ENCODE measurements at places on chromosomes 3 and 15.

GRCh38 chr3:124620600-124621063 lies 109.6 kb upstream of the UMPS start:
- DNase-seq = no peak

DNA sequence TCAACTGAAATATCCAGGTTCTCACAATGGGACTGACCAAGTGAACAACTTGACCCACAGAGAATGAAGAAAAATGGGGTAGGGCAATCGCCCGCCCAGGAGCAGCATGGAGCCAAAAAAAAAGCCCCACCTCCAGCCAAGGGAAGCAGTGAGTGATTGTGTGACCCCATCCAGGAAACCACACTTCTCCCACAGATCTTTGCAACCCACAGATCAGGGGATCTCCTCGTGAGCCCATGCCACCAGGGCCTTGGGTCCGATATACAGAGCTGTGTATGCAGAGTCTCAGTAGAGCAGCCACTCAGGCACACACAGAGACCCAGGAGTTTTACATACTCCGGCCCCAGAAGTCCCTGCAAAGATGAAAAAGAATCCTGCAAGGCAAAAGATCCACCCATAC lies 35.7 kb downstream of the PYGO1 start:
- DNase-seq = no peak

DNA sequence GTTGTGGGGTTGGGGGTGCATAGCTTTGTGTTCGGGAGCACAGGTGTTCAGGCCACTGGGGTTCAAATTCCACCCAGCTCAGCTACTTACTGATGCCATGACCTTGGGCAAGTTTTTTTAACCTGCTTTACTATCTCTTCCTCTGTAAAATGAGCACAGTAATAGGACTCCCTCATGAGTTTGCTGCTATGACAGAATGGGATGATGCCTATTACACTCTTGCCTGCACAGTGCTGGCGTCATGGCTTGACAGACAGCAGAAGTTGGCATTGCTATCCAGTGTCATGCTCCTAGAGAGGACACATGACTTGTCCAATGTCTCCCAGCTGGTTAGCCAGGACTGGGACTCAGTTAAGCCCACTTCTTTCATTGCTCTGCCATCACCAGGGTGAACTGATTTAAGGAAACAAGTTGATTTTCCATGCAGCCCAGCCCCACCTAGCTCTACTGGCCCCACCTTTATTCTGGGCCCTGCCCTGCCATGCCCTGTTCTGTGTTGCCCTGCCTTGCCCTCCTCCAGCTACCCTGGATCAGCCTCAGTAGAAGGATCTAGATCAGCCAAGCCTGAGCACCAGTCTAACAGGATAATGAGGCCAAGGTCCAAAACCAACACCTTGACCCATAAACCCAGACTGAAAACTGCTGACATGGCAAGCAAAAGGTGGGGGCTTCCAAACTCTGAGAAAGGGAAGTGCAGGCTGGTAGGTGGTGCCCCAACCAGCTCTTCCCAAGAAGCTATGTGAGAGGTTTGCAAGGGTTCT lies 155.8 kb upstream of the ATP11B start:
- DNase-seq = no peak

DNA sequence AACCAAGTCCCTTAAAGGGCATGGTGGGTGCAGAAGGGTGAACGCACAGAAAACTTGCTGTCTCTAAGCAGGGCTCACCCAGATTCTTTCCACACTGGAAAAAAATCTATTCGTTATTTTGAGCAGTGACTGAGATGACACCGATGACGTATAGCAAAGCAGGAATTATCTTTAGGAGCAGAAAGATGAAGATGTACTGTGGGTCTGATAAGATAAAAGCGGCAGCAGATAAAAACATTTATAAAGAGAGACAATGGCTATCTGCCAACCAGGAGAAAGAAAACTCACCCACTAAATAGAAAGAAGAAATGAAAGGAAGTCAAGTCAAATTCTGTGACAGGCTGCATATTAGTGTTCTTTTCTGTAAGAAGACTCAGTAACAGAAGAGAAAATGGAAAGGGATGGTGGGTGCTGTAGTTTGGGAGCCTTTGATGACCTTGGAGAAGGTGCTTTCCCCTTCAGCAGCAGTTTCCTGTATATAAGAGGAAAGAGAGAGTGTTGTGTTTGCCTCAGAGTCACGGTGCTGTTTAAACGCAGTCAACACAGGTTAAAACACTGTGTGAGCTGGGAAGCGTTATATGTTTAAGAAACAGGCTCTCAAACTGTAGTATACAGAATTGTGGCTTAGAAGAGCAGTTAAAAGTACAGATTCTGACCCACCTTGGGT lies 111.6 kb downstream of the AQP9 start:
- DNase-seq = no peak

- no peak for DNase-seq
Observed at GRCh38 chr3:129323651-129324294, 45.1 kb downstream of the HMCES start.

DNA sequence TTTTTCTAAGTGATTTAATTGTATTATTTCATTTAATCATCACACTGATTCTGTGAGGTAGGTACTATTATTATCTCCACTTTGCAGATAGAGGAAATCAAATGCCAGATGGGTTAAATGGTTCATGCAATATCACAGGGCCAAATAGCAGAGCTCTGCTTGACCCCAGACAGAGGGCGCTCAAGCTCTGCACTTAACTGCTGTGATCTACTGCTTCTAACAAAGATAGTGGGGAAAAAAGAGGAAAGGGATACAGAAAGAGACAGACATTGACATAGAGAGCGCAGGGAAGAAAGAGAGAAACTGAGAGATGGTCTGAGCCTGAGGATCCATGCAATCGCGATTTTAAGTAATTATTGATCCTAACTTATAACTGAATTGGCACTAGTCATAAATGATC lies 279.1 kb upstream of the THRB start:
- DNase-seq = no peak

GRCh38 chr3:137020315-137020714 lies 62.5 kb downstream of the IL20RB start:
- no peak for DNase-seq

- DNase-seq = no peak
Observed at GRCh38 chr3:10557781-10558373, 52.5 kb upstream of the ATP2B2 start.

- no peak for DNase-seq
Observed at GRCh38 chr15:70098461-70099166, 897 bp upstream of the TLE3 start.

DNA sequence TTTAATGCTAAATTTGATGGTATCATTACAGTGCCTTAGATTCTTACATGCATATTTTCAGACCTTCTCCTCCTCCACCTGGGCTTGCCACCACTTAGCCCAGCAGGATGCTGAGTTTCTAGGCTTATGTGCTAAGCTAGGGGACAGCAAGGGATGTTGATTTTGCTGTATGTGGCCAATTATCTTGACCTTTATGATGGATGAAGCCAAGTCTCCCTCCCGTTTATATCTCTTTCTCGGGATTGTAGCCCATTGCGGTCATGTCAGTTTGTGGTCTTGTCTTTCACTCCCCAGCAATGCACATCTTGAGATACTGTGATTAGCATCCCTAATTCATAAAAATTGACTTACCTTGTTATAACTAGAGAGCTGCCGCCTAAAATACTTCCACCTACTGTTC lies 278.7 kb upstream of the SOX2 start:
- no peak for DNase-seq

GRCh38 chr15:91445695-91446228 lies 345.7 kb downstream of the SV2B start:
- DNase-seq = no peak

GRCh38 chr3:9932843-9933560 lies 632 bp upstream of the CRELD1 start:
- DNase-seq = peak; percentile 40

GRCh38 chr3:150255413-150255812 lies 152.7 kb upstream of the TSC22D2 start:
- DNase-seq = no peak

DNA sequence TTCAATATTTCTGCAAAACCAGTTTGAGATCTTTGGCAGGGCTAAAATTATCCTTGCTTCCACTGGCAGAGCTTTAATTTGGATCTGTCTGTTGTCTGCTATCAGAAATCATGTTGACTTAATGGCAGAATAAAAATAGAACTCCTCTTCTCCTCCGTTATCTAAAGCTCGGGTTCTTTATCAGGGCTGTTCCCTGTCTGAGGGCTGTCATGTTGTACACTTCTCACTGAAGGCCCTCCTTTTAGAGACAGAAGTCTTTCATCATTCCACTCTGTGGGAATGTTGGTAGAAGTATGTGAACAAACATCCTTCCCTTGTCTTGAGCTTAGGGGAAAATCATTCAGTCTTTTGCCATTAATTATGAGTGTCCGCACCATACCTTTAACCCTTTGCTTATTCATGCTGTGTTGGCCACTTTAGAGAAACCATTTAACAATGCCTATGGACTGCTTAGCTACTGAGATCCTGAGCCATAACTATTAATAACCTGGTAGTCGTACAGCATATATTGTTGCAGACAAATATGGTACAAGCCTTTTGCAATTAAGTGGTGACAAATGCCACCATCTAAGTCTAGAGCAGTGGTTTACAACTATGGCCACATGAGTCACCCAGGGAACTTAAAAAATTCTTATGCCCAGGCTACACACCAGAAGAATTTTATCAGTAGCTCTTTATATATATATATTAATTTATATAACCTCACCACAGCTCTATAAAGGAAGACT lies 226.0 kb upstream of the TPM1 start:
- DNase-seq = no peak

GRCh38 chr3:11716573-11717290 lies 73.0 kb upstream of the VGLL4 start:
- DNase-seq = no peak

- DNase-seq = no peak
Observed at GRCh38 chr3:85939074-85939482, 980.3 kb downstream of the CADM2 start.

DNA sequence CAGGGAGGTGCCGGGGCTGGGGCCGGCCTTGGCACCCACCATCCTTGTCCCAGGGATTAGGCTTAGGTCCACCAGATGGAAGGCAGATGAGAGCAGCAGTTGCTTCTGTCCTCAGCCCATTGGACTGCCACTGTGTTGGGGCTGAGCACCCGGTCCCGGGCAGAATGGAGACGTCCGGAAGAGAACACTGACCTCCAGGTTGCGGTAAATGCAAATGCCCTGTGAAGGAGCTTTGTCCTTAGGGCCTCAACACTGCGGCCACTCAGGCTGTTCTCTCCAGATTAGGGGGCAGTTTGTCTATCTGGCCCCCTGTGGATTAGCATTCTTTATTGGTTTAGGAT lies at the start of gene SERINC4:
Gene SERINC4 (minus strand): TSS at position 276 of the 341 bp plus-strand sequence. CDS start 234 bp downstream, at position 42.
- DNase-seq = no peak

GRCh38 chr3:8607234-8608040 lies 37.2 kb downstream of the SSUH2 start:
- DNase-seq = no peak

- DNase-seq = no peak
Observed at GRCh38 chr15:58585693-58586443, 154.1 kb downstream of the LIPC start.

- DNase-seq = no peak
Observed at GRCh38 chr15:48149858-48150257, 28.2 kb downstream of the MYEF2 start.

DNA sequence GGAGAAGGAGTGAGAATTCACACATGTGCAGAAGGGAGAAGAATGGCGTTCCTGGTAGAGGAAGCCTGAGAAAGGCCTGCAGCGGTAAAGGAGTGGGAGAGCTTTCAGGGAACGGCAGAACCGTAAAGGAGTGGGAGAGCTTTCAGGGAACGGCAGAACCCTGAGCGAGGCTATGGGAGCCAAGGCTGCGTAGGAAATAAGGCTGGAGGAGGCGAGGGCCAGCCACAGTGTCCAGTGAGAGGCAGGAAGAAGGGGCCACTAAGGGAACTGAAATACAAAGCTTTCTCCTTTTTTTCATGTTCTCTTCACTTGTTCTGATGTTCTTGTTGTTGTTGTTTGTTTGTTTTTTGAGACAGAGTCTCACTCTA lies 41.6 kb downstream of the GOLGA6L10 start:
- no peak for DNase-seq

DNA sequence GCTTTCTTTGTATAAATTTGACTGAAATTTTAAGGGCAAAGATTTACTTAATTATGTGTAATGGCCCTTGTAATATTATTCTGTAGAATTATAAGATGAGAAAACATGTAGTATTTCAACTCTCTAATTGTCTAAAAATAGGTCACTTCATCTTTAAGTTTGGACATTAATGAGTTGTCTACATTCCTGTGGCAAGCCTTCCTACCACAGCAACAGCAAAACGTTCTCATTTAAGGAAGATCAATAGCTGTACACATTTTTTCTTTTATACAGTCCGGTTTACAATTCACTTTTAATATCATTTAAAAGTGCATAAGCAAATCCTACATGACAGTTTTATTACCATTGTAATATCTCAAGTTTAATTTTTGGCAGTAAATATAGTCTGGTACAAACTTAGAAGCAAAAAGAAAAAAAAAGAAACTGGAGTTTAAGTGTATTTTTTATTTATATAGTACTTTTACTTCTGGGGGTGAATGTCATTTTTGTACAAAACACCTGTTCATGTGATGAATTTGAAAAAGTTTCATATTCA lies 501.8 kb downstream of the ZPLD1 start:
- no peak for DNase-seq

- no peak for DNase-seq
Observed at GRCh38 chr15:76310475-76311099, 682 bp downstream of the ETFA start.

- no peak for DNase-seq
Observed at GRCh38 chr3:44242721-44243120, 1.0 kb downstream of the TOPAZ1 start.

GRCh38 chr3:72461787-72462186 lies 386.5 kb downstream of the SHQ1 start:
- DNase-seq = no peak

DNA sequence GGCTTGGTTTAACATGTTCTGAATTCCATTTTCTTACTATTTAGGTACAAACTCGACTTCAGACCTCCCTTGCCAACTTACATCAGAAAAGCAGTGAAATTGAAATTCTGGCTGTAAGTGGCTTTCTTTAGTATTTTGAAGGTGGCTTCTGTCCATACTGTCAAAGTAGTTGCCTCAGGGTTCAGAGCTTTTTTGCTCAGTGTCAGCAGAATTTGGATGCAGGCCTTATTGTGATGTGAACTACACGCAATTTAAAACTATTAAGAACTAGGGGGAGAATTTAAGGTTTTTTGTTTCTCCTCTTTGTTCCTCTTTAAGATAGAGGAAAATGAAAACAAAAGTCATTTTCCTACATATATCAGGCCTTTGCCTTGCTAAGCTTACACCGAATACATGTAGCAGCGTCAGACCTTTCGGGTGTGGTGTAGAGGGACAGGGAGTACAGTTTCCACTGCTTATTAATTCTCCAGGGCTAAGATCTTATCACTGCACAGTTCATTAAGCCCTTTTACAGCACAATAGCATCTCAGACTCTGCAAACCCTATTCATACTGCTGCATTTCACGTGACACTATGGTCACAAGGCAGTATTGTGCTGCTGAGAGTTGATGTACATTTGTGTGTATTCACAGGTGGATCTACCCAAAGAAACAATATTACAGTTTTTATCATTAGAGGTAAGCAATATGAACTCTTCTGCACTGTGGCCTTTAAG lies 6.7 kb downstream of the SRP14 start:
- no peak for DNase-seq

- DNase-seq = no peak
Observed at GRCh38 chr15:59154243-59154642, 49.3 kb downstream of the CCNB2 start.
